ENCODE measurements at places on chromosomes 2 and 18.

DNA sequence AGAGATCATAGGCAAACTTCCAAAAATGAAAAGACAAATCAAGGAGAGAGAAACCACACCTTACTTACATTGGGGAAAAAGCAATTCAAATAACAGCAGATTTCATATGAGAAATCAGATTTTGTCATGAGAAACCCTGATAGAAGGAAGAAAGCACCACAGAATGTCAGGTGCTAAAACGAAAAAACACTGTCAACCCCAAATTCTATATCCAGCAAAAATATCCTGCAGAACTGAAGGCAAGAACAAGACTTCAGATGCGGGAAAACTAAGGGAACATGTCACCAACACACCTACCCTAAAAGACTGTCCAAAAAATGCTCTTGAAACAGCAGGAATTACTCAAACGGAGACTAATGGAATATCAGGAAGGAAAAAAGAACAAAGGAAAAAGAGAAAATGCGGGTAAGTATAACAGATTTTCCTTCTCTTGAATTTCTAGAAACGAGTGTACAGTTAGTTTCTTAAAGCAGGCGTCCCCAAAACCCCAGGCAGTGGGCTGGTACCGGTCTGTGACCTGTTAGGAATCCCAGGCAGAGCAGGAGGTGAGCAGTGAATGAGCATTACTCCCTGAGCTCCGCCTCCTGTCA lies 7.3 kb upstream of the ID2 start:
- DNase-seq, result no peak

- DNase-seq, result no peak
These were observed 58.9 kb upstream of the CTNNA2 start for GRCh38 chr2:79453918-79454317.

DNA sequence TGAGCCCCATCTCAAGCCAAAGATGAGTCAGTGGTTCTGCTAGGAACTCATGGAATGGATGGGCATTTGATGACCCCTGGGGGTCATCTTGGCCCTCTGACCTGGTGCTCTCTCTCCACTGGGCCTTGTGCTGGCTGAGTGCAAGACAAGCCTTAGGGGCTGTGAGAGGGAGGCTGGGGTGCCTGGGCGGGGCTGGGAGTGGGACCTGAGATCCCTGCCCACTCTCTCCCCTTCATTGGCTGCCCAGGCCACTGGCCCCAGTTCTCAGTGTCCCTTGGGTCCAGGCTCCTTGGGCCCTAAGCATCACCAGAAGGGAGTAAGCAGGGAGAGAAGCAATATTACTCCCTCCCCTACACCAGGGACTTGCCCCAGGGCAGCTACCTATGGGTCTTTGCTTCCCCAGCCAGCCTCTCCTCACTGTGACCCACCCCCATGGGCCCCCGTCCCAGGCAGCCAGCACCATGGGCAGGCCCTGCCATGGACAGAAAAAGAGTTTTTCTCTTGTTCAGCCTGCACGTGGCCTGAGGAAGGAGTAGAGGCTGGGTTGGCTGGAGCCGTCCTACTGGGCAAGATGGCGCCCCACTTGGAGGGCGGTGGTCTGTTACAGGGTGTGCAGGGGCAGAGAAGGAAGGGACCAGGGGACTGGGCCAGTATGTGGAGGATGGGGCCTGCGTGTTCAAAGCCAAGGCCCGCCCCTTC lies 33.6 kb downstream of the ATOH8 start:
- no peak for DNase-seq

DNA sequence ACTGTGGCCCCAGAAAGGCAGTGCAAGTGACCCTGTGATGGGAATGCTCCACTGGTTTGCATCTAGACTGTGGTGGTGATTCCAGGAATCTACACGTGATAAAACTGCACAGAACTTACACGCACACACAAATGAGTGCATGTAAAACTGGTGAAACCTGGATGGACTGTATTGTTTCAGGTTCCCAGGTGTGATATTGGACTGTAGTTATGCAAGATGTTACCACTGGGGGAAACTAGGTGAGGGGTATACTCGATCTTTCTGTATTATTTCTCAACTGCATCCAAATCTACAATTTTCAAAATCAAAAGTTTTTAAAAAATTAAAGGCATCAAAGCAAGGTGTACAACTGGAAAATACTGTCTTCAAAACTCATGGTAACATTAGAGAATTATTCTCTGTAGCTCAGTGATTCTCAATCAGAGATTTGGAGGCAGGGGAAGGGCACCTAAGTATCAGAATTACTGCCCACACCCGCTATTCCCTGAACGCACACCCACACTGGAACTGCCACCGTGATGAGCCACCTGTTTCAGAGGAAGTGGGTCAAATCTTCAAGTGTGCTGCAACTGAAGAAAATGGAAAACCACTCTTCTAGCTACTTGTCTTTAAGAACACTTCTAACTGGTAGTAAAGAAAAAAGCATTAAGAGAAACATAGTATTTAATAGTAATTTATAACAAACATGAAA lies 26.7 kb downstream of the PTPN2 start:
- no peak for DNase-seq

DNA sequence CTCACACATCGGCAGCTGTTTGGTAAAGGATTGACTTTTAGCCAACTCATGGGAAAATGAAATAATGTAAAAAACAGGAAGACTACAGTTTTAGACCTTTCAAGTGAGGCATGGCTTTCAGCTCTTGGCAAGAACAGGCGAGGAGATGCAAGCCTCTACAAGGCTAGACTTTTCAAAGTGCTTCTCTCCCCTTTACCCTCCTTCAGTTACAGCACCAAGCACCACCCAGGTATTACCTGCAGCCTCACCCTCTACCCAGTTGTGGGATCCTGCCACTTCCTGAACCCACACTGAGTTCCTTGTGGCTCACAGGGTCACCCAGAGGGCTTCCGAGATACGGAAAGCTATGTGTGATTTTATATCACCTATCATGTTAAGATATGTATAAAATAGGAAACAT lies 14.7 kb downstream of the UGT1A10 start:
- DNase-seq, result no peak

DNA sequence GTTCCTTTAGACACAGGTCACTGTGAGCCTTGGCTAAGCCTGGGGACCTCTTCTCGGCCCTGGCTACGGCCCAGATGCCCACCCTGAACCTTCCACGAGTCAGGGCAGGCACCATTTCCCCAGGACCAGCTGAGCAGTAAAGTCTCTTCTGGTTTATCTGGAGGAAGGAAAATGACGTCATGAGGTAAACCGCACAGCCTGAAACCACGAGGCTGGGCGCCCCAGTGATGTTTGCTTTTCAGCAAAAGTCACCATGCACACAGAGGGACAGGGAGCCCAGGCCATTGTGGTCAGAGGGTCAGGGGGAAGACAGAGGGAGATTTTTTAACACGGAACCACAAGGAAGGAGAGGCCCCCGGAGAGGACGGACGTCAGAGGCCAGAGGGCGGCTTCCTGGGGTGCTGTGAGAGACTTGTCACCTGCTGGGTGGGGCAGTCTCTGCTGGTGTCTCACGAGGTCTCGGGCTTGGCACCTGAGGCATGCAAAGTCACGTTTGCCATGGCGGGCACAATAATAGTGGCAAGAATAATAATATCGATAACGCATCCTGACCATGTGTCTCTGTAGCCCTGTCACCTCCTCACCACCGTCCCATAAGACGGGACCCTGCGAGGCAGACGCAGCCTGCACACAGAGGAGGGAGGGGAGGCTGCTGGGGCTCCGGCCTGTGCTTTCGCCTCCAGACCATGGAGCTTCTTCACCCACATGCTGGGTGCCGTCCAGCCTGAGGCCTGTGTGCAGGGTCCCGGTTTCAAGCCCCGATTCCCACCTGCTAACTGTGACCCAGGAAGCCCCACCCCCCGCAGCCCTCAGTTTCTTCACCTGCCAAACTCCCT lies 33.2 kb upstream of the FOSL2 start:
- DNase-seq, result peak; percentile 71

- no peak for DNase-seq
These were observed at the start of gene SATB2 for GRCh38 chr2:199457147-199458008. TSS of gene SATB2 (minus strand) at chr2:199457939. CDS start at chr2:199456037, 1,902 bp downstream.

GRCh38 chr18:61842146-61842545 lies 50.7 kb downstream of the RNF152 start:
- DNase-seq, result no peak

- DNase-seq, result no peak
These were observed 99.3 kb downstream of the STK39 start for GRCh38 chr2:168147830-168148794.

- DNase-seq, result no peak
These were observed 57.6 kb downstream of the CCNT2 start for GRCh38 chr2:134976074-134976702.

- no peak for DNase-seq
These were observed 11.5 kb upstream of the D2HGDH start for GRCh38 chr2:241722896-241723454.

DNA sequence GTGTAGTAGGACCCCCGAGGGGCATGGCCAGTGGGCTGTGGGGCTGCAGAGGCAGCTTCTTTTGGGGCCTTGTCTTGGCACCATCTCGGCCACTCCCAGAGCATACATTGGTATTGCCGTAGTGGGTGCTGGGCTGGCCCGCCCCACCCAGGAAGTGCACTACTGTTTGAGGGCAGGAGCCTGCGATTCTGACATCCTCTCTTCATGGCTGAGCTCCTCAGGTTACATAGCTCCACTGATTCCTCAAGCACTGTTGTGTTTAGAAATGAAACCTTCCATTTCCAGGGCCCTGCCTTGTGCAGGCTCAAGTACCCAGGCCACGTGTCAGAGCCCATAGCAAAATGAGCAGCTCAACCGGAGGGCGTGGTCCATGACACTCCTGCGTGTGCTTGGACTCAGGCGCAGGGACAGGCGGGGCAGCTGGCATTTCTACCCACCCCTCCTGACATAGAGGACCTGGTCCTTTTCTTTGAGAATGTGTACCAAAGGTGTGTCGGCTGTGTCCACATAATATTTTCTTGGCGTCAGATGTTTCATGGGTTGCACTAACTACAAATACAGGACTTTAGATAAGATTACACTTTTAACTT lies 67.9 kb downstream of the DGKD start:
- DNase-seq, result no peak

GRCh38 chr2:65867446-65867845 lies 435.0 kb upstream of the SPRED2 start:
- DNase-seq, result no peak

DNA sequence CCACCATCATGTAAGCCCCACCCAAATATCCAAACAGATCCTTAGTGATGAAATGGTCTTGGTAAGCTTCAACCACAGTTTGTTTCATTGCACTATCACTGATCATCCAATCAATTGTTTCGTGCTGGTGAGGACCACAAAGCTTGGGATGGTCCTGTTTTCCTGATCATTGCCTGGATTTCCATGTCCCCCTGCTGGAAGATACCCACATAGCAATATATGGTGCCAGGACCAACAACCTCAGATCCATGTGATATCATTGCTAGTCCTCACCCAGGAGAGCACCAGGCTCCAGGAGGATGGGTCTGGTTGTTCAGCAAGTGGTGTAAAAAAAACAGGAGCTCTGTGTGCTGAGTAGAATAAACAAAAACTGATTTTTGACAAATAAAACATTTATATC lies 206.5 kb upstream of the SH3BP4 start:
- DNase-seq, result no peak

GRCh38 chr2:42385225-42385624 lies 24.2 kb upstream of the COX7A2L start:
- DNase-seq, result no peak

- no peak for DNase-seq
These were observed 544.8 kb downstream of the ARHGAP15 start for GRCh38 chr2:143674051-143674450.

GRCh38 chr2:31275976-31276375 lies 42.0 kb downstream of the EHD3 start:
- DNase-seq, result no peak

- no peak for DNase-seq
These were observed 7.2 kb upstream of the SALL3 start for GRCh38 chr18:78972385-78972918.

DNA sequence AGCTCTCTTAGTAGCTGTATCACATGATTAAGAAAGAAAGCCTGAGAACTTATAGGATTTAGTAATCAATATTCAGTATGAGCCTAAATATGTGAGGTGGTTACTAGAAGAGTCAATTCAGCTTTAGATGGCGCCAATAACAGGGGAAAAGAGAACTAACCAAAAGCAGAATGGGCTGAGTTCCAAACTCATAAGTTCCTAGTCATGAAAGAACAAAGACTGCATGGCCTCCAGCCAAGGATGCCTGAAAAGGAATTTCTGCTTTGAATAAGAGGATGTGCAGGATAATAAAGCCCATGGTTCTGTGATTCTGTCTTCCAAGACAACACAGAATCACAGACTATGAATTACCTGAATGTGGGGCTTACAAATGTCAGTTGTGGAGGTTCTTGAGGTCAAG lies 196.5 kb downstream of the SATB2 start:
- DNase-seq, result no peak
